AG08395 (cell line): ENCODE measurements at places on chromosomes 5 and 9.

DNA sequence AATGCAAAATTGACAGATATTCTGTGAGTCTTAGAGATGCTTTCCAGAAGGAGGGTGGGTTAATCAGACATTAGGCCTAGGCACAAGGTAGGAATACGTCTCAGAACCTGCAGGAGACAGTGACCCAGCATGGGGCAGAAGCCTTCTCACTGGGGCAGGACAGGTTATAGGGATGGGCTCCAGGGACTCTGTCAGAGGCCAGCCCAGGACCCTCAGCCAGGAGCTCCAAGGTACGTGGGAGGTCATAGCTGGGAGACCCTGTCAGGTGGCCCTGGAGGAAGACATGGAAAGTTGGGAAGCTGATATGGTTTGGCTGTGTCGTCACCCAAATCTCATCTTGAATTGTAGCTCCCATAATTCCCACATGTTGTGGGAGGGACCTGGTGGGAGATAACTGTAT, 450.4 kb downstream of the GADD45G start:
- DNase-seq = no peak

DNA sequence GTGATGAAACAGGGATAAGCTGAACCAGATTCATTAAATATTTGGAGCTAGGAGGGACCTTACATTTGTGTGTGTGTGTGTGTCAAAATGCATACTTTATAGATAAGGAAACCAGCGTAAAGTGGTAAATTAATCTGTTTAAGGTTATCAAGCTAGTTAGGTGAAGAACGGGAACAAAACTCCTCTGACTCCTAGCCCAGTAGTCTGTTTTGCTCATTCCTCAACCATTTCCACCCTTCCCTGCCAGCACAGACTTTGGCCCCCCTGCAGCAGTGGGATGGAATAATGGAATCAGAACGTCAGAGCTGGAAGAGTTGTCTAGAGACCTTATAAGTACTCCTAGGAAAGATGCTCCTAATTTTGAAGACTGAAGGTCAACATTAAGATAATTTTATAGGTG, 6.5 kb downstream of the AGXT2 start:
- DNase-seq = peak; percentile 59

- no peak for DNase-seq
Measured at GRCh38 chr9:9214066-9214465, 1398.7 kb downstream of the PTPRD start.

GRCh38 chr5:448061-448765, 5.2 kb downstream of the EXOC3 start:
- DNase-seq = no peak

DNA sequence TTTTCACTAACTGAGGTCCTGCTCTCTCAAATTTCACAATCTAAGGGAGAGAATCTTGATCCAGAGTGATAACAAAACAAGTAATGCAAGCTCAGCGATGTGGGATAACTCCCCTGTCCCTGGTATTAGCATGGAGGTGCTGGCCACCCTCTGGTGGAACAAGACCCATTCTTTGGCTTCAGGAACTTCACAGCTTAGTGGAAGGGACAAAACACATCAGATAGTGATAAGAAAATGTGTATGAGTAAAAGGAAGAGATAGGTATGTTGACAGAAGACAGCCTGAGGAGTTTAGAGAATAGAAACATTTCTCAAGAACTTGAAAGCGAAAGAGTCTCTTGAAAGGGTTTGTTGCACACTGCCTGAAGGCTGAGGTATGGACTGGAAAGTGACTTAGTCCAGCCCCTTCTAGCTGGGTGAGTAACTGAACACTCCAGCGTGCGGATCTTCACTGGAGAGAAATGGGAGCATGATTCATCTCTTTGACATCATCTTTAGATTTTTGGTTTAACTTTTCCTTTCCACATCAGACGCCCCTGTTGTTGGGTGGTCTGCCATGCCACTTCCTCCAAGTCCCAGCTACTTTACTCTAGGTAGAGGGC, 25.4 kb upstream of the ZSWIM6 start:
- peak; percentile 71 for DNase-seq

DNA sequence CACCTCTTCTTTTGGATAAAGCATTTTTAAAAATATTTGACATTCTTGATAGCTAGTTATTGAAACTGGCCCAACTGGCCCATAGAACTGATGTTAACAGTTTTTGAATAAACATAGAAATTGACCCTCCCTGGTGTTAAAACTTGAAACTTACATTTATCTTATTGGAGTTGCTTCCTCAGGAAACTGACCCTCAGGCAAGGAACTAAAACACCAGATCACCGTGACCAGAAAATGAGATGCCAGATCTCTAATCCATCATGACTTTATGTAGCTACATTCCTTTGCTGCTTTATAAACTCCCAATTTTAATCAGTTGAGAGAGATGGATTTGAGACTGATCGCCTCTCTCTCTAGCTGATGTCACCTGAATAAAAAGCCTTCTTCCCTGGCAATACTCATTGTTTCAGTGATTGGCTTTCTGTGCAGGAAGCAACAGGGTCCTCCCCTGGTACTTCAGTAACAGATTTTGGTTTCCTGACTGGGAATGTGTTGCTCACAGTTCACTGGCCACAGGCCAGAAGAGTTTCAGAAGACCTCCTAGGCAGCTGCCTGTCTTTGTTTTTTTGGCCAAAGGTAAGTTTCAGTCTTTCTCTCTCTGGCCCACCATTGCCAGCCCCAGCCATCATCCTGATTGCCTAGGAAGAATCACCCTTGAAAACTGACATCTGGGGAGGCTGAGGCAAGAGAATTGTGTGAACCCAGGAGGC, 212.4 kb downstream of the DTWD2 start:
- DNase-seq = no peak

- DNase-seq = peak; percentile 54
Measured at GRCh38 chr9:133125941-133126696, 5.1 kb upstream of the RALGDS start.

GRCh38 chr5:110836851-110837250, 98.0 kb downstream of the SLC25A46 start:
- DNase-seq = no peak

DNA sequence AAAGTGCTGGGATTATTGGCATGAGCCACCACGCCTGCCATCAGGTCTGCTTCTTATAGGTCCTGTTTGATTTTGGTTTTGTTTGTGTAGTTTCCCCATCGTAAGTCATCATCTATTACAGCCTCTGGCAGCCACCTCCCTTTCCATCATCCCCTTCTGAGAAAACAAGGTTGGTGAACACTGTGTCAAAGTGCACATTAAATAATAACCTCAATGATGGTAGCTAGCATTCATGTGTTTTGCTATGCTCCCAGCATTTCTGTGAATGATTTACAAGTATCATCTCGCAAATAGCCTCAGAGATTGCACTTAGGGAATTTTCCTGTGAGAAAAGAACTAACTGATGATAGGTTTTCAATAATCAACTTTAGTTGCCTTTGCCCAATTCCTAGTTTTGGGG, 9.9 kb downstream of the PRUNE2 start:
- DNase-seq = no peak

GRCh38 chr5:141716009-141716408, 34.0 kb upstream of the ARAP3 start:
- no peak for DNase-seq

- DNase-seq = no peak
Measured at GRCh38 chr9:93156475-93157008, 22.5 kb upstream of the NINJ1 start.

DNA sequence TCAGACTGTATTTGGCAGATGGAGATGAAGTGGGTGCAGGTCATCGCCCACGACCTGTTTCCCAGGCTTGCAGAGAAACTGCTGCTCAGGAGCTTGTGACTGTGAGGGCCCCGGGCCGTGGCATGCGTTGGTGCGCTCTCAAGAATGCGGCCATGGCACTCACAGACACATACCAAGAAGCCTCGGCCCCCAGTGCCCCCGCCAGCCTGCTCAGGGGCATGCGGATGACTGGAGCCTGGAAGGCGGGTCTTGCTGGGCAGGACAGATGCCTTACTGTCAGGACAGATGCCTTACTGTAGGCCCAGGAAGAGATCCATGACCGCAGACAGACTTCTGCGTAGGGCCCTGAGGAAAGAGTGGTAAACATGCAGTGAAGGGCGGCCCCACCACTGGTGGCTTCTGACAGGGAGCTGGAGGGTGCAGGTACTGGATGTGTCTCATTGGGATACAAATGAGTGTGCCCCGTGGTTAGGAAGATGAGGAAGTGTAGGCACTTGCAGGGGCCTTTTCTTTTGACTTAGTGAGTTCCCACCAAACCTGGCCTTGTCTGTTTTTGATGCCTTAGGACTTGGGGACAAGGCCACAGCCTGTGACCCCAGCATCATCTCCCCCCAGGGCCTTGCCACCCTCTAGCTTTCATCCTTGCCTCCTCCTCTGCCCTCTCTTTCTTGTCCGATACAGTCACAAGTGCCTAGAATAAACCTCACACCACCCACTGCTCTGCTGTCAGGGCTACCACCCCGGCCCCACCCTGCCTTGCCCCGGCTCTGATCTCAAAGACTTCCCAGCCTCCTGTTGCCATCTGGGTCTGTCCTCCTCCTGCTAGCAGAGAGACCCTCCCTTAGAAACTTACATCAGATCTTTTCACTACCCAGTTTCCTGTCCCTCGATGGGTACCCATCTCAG, 68.8 kb upstream of the ABL1 start:
- DNase-seq = no peak

DNA sequence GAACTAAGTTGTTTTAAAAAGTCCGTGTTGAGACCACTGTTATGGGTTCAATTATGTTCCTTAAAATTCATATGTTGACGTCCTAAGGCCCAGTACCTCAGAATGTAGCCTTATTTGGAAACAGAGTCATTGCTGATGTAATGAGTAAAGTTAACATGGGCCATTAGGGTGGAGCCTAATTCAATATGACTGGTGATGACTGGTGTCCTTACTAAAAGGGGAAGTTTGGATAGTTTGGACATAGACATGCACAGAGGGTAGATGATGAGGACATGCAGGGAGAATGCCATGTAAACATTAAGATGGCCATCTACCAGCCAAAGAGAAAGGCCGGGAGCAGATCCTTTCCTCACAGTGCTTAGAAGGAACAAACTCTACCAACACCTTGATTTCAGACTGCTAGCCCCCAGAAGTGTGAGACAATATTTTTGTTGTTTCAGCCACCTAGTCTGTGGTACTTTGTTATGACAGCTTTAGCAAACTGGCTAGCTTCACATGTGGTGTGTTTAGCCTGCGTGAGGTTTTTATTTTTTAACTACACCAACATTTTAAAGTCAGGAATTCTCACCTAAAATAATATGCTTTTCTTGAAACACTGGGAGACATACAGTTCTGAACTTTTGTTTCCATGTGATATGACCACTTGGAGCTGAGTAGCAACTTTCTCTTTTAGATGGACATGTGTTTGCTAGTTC, 135.3 kb downstream of the YIPF5 start:
- DNase-seq = no peak

DNA sequence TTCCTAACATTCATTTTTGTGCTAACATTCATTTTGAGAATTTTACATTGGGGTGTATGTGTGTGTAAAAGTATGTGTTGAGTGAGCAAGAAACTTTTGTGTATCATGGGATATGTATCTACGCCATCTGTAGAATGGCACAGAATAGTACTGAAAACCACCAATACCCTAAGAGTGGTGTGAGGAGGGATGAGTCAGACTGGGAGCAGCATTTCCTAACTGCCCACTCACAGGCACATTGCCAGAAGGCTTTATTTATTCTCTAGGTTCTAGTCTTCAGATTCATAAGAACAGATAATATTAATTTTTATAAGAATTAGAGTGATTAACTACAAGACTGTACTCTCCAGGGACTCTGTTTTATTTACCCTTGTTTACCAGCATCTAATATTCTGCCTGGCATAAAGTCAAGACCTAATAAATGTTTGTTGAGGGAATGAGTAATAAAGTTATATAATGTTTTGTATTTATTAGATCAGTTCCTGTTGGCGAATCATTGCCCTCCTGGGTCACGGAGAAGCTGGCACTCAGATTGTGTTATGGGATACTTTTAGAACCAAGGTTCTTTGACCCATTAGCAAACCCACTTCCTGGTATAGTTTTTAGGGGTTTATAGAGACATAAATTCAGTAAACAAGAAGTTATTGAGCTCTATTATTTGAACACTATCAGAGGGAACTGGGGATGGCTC, 159.1 kb upstream of the PPP2R2B start:
- no peak for DNase-seq

- DNase-seq = no peak
Measured at GRCh38 chr9:136947028-136947891, 2.2 kb downstream of the C8G start.

- no peak for DNase-seq
Measured at GRCh38 chr5:128192368-128192767, 108.8 kb downstream of the SLC12A2 start.

- no peak for DNase-seq
Measured at GRCh38 chr5:53948598-53948997, 361.8 kb downstream of the ARL15 start.
